SK-N-SH (cell line): ENCODE measurements at places on chromosomes 6 and 20. TPM values are rescaled to one million over a fixed set of nuclear protein-coding genes. Genes with fewer than 3 reads are reported as not detected.

DNA sequence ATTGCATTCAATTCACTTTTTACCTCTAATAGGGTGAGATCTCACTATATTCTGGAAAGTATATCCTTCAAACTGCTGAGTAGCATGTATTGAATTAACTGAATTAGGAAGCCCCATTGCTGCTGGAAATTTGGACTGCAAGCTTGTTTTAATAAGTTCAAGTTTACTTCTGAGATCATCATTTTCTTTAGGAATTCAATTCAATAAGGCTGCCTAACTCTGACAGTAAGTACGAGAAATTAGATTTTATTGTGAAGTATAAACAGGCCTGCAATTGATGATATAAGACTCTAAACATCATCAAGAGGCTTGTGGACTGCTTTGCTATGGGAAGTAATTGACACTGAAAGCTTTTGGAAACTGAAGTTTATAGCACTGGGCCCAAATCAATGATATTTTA lies 44.4 kb downstream of the OGFRL1 start:
- no peaks in the 10 kb centered on the region for H3K27me3 ChIP-seq
- no peak overlapping the region for H3K27ac ChIP-seq
- no peaks in the 10 kb centered on the region for H3K36me3 ChIP-seq
- DNase-seq: no peak
- H3K4me3 ChIP-seq: no peak overlapping the region

GRCh38 chr20:24767623-24768100 lies 181.4 kb upstream of the CST7 start:
- no peaks in the 10 kb centered on the region for H3K36me3 ChIP-seq
- peaks cover 15% of the 10 kb centered on the region; the same call in 1 of the 2 replicates for H3K4me1 ChIP-seq
- no peak for DNase-seq
- no peak overlapping the region for H3K4me3 ChIP-seq
- H3K27me3 ChIP-seq: no peaks in the 10 kb centered on the region

GRCh38 chr20:48411245-48411644 lies 416.6 kb downstream of the PREX1 start:
- H3K4me3 ChIP-seq: no peak overlapping the region
- no peaks in the 10 kb centered on the region; the same call in 1 of the 2 replicates for H3K4me1 ChIP-seq
- no peak for DNase-seq
- no peaks in the 10 kb centered on the region for H3K36me3 ChIP-seq
- H3K27me3 ChIP-seq: peaks cover 7% of the 10 kb centered on the region; the same call in 1 of the 2 replicates
- H3K27ac ChIP-seq: no peak overlapping the region

DNA sequence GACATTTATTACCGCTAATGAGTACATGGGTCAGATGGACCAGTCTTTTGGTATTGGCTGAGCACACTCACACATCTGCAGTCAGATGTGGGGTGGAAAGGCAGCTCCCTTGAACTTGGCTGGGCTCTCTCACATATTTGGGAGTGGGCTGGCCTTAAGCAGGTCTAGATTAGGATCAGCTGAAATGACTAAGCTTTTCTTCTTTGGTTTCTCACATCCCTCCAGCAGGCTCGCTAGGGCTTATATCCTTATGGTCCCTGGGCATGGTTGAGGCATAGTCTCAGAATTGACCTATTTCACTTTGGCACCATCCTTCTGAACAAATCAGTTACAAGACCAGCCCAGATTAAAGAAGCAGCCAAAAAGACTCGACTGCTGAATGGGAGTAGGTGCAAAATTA lies 14.4 kb upstream of the PLCB1 start:
- no peaks in the 10 kb centered on the region for H3K27me3 ChIP-seq
- no peaks in the 10 kb centered on the region for H3K36me3 ChIP-seq
- H3K4me3 ChIP-seq: no peak overlapping the region
- peak overlapping the region; percentile 81 for H3K27ac ChIP-seq
- peaks cover 29% of the 10 kb centered on the region; the same call in 1 of the 2 replicates for H3K4me1 ChIP-seq
- DNase-seq: no peak

GRCh38 chr6:2596222-2596621 lies 154.5 kb downstream of the MYLK4 start:
- no peaks in the 10 kb centered on the region for H3K36me3 ChIP-seq
- no peak overlapping the region for H3K27ac ChIP-seq
- H3K4me1 ChIP-seq: no peaks in the 10 kb centered on the region
- DNase-seq: peak; percentile 55
- no peaks in the 10 kb centered on the region; the same call in 1 of the 2 replicates for H3K27me3 ChIP-seq

DNA sequence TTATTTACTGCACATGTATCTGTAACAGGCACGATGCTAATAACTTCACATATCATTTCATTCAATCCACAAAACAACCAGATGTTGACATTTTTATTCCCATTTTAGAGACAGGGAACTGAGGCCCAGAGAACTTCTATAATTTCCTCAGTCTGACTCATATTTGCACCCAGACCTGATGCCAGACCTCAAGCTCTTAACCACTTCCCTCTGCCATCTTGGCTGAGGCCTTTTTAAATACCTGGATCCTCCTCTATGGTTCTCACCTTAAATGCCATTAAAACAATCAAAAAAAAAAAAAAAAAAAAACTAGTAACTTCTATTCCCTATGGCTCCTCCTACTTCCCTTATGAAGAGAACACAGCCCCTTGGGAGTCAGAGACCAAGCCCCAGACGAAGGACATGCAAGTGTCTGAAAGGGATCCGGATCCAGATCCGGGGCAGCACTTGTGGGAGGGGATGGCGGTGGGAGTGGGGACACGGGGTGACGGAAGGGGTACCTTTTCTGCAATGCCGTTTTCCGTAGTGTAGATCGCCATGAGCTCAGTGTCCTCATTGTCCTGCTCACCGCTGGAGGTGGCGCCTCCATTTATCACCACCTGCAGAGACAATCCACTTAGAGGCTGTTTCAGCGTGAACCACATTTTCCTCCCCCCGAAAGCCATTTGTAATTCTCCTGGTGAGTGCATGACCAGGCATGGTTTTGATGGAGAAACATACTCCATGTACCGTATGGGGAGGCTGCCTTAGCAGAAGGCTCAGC lies 88.7 kb downstream of the SLC23A2 start:
- DNase-seq: no peak
- H3K27ac ChIP-seq: no peak overlapping the region
- H3K36me3 ChIP-seq: peaks cover 12% of the 10 kb centered on the region

The TCF21 gene
- not detected in 2 replicates for polyA plus RNA-seq

The APOM gene
- polyA plus RNA-seq: 6.8 and 7.2 TPM in 2 replicates

The BNIP5 gene
- polyA plus RNA-seq: not detected in 2 replicates

The PGBD1 gene
- 2.5 and 2.7 TPM in 2 replicates for polyA plus RNA-seq

The HLA-G gene
- not detected in 2 replicates for polyA plus RNA-seq
